ENCODE measurements at places on chromosomes 6 and 20.

- DNase-seq, result peak; percentile 74
Measured at GRCh38 chr6:32845384-32845884, 1.6 kb upstream of the PSMB8 start.

- peak; percentile 26 for DNase-seq
Measured at GRCh38 chr6:107132330-107132954, 17.1 kb upstream of the BEND3 start.

DNA sequence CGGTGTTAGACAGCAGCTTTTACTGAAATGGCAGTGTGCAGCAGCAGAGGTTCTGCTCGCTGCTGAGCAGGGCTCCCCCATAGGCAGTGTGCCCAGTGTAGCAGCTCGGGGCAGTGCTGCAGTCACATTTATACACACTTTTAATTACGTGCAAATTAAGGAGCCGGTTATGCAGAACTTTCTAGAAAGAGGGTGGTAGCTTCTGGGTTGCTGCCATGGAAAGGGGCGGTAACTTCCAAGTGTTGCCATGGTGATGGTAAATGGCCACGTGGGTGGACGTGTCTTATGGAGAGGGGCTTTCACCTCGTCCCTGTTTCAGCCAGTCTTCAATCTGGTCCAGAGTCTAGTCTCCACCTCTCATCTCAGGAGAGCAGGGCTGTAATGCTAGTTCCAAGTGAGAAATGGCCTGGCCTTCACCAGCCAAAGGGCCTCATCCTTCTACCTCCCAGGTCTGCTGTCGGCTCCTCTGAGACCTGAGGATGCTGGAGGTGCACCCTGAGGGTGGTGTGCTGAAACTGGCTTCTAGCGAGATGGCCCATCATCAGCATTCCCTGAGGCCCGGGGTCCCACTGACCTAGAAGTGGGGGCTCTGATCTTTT lies 180.5 kb upstream of the PMEPA1 start:
- DNase-seq, result no peak

DNA sequence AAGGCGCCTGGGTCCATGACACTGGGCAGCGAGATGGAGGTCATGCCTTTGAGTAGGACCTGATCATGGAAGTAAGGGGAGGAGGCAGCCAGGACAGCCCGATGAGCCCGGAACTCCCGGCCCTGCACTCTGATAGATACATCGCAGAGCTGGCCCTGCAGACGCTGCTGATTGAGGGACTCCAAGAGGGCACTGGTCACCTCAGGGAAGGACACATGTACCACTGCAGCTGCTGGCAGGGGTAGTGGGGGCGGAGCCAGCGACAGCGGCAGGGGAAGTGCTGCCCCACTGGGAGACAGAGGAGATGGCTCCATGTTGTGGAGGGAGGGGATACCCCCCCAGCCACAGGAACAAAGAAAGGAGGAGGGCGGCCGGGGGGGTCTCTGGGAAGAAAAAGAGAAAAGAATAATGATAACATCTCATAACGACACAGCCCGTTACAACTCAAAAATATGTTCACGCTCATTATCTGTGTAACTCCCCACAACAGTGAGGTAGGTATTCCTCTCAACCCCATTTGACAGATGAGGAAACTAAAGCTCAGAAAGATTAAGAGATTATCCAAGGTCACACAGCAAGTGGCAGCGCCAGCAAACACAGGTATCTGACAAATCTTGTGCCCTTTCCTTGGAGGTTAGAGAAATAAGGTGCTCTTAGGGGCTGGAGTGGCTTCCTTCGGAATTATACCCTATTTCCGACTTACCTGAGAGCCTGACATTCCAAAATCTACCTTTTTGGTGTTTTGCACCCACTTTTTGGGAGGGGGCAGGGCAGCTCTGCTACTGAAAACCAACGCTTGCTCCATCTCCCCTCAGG lies 733 bp downstream of the ZBTB22 start:
- no peak for DNase-seq

GRCh38 chr6:134166511-134167261 lies 114.3 kb upstream of the SLC2A12 start:
- no peak for DNase-seq

- no peak for DNase-seq
Measured at GRCh38 chr20:41027366-41027765, 1.3 kb upstream of the TOP1 start.

- DNase-seq, result no peak
Measured at GRCh38 chr20:21237956-21238799, 65.0 kb upstream of the XRN2 start.

DNA sequence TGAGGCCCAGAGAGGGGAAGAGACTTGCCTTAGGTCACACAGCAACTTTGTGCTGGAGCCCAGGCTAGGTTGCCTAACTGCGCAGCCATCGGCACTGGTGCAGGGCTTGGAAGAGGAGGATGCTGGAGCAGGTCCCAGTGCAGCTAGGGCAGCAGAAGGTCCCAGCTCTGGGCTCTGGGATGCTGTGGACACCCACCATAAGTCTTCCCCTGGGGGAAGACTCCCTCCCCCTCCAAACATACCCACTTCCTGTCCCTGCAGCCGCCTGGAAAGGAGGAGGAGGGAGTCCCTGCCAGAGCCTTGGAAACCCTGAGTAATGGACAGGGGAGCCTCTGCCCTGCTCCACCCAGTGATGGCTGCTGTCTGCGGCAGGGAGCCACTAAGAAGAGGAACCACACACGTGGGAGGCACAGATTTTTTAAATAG lies 93.6 kb downstream of the NCR2 start:
- DNase-seq, result peak; percentile 28

GRCh38 chr20:50113420-50114224 lies 672 bp upstream of the UBE2V1 start:
- DNase-seq, result no peak

DNA sequence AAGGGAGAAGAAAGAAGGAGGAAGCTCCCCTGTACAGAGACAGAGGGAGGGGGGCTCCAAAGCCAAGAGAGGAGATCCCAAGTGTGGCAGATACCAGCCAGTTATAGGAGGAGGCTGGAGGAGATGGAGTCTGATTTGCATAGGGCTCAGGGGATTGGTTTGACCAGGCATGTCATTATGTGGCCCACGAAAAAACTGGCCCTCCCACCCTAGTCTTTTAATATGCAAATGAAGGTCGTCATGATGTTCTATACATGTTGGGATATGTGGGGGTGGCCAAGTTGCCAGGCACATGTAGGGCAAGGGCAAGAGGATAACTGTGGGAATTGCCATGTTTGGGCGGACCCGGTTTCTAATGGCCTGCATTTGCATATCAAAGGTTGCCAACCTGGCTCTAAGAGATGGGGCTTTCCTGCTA lies 17.6 kb upstream of the ZFP64 start:
- no peak for DNase-seq

- DNase-seq, result no peak
Measured at GRCh38 chr20:23136893-23137745, 51.0 kb upstream of the CD93 start.

DNA sequence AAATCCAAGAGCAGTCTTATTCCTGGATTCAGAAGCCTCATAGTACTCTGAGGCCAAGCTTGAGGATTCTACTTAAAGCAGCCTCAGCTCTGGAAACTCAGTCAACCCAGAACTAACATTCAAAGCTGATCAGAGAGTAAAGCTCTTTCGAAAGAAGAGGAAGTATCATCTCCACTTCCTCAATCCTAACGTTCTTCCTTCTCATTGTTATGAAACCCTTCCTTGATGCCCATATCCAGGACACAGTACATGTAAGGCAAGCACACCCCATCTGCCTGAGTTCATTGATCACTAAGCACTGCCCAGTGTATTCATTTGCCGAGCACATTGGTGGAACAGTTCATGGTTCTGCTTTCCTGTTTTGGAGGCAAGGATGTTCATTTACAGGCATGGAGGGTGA lies at the start of gene IPCEF1:
Gene IPCEF1, minus strand, starts transcription at position 114 of the 400 bp plus-strand sequence. CDS start 90,856 bp downstream, outside the sequence.
- DNase-seq, result no peak

DNA sequence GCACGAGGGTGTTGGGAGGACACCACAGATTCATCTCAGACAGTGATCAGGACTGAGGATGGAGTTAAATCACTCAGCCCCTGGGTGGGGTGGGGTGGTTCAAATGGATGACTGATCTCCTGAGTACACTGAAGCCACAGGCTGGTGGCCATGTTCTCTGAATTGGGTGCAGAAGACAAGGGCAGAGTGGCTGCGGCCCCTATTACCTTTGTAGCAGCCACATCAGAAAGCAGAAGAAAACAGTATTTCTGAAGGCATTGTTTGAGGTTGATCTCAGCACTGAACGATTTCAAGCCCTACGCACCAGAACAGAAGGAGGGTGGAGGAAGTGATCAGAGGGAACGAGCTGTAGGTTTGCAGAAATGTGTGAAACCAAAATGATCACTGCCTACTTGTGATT lies 71.6 kb downstream of the SH3BGRL2 start:
- DNase-seq, result peak; percentile 8

- no peak for DNase-seq
Measured at GRCh38 chr20:62238569-62239277, 402 bp downstream of the OSBPL2 start.
